ENCODE measurements at places on chromosomes 7 and 10.

GRCh38 chr10:472241-472910 is 217.1 kb downstream of the DIP2C start:
- no peak for DNase-seq

DNA sequence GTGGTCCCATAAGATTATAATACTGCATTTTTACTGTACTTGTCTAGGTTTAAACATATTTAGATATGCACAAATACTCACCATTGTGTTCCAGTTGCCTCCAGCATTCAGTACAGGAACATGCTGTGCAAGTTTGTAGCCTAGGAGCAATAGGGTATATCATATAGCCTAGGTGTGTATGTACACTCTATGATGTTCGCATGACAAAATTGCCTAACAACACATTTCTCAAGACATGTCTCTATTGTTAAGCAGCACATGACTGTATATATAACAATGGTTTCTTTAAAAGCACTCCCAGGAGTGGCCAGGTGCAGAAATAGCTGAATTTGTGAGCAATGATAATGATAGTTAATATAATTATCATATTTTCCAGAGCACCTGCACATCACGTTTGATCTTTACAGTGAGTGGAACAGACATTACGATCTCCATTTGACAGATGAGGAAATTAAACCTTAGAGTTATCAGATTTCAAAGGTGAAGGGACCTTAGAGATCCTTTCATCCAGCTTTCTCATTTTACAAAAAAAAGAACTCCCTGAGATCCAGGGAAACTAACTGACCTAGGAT is 99.2 kb upstream of the PDCD4 start:
- DNase-seq, result no peak

DNA sequence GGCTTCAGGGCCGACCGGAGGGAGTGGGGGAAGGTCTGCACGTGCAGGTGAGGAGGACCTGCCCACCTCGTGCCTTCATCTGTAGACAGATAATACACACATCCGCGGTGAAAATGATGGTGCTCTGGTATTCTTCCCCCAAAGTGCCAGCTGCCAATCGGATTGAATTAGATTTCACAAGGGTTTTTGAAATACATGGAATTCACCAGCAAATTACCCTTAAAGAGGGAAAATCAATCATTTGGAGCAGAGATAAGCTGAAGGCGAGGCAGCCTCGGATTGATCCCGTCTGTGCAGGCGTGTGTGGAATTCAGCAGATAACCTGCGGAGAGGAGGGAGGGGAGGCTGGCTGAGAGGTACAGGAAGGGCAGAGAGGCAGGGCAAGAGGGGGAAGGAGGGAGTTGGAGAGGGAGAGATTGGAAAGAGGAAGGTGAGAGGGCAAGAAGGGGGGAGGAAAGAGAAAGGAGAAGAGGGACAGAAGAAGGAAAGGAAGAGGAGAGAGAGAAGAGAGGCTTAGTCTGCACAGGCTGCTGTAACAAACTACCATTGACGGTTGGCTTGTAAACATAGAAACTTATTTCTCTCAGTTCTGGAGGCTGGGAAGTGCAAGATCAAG is 84.2 kb downstream of the C10orf105 start:
- DNase-seq, result no peak

- DNase-seq, result no peak
Measured at GRCh38 chr10:8146650-8147049, 92.2 kb downstream of the GATA3 start.

DNA sequence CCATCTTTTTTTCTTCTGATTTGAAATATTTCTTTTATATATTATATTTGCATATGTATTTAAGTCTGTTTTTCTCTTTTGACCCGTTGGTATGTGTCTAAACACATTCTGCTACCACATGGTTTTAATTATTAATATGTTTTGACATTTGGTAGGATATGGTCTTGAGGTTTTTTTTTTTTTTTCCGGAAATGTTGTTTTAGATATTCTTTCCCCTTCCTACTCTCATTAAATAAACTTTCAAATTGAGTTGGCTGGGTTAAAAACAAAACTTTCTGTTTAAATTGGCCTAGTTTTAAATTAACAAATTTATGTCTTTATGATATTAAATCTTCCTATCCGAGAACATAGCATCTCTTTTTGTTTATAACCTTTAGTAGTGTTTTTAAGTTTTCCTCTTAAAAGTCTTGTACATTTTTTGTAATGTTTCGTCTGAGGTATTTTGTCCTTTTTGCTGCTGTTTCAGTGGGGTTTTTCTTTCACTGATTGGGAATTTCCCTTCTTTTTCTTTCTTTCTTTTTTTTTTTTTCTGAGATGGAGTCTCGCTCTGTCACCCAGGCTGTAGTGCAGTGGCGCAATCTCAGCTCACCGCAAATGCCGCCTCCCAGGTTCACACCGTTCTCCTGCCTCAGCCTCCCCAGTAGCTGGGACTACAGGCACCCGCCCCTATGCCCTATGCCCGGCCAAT is 25.4 kb downstream of the STAM start:
- no peak for DNase-seq
